Dermis microvascular lymphatic vessel endothelial cell (primary cell): ENCODE measurements at places on chromosomes 2 and 18.

DNA sequence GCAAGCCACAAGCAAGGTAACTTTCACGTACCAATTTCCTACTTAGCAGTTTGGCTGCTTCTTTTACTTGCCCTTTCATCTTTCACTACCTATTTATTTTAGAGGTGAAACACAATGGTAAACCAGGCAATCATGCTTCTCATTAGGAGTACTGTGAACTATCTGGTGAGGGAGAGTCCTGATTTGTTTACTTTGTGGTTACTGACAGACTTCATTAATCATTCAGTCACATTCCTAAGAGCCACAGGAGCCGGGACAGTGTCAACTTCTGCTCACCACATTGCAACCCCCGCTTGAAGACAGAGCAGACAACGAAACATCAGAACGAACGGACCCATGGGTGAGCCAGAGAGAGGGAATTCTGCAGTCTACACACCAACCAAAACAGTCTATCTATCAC, 28.8 kb downstream of the TUBB6 start:
- no peak for DNase-seq

DNA sequence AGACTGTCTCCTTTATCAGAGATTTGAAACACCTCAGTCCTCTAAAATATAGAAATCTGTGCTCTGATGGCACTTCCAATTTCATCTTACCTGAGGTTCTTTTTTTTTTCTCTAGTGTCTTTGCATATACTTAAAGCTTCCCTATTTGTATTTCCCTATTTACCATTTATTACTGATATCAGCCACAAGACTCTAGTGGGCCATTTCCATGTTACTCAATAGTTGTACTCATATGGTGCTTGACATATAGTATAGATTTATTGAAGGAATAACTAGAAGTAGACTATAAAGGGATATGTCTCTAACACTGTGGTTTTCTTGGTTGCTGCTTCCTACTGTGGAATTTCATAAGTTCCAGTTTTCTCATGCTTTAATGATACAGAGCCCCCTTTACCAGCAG, 3.0 kb downstream of the RBM45 start:
- no peak for DNase-seq

- DNase-seq = no peak
These were observed 89.1 kb downstream of the TGIF1 start for GRCh38 chr18:3538954-3539617.

- no peak for DNase-seq
These were observed 621 bp upstream of the KCNS3 start for GRCh38 chr2:17877811-17878280.

DNA sequence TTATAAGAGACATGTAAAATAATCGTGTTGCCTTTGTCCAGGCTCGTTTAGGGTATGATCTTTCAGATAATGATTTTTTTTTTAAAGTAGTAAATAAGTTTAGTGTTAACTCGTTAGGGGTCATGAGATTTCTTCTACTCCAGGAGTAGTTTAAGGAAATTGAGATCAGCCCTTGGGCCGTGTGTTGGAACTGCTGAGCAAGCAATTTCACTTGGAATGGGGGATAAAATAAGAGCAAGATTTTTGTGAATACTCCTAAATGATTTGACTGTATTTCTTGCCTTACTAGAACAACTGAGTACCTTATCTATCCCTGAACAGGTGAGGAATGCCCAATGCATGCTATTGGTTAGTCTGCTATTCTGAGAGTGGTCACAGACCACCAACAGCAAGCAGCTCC, 102.2 kb upstream of the SERPINE2 start:
- no peak for DNase-seq

DNA sequence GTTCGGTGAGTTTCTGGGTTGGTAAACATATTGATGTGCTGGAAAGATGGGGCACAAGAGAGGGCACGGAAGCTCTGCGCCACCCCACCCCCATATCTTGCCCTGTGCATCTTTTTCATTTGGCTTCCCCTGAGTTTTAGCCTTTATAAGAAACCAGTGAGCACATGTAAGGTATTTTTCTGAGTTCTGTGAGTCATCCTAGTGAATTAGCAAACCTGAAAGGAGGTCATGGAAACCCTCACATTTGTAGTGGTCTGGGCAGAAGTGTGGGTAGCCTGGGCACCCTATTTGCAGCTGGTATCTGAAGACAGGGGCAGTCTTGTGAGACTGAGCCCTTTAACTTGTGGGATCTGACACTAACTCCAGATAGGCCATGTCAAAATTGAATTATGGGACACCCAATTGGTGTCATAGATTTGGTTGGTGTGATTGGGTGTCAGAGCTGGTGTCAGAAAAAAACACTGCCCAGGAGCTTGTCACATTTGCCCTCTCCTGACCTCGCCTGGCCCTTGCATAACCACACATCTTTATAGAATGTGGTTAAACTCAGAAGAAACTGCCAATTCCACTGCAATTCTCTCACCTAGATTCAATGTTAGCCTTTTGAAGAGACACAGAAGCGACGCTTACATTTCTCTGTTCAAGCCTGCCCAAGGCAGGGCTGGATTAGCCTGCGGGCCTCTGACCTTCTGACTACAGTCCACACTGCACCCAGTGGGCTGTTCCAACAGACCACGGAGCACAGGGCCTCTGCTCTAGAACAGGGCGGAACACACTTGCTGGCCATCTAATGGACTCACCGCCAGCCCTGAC, 12.0 kb upstream of the GALM start:
- no peak for DNase-seq

DNA sequence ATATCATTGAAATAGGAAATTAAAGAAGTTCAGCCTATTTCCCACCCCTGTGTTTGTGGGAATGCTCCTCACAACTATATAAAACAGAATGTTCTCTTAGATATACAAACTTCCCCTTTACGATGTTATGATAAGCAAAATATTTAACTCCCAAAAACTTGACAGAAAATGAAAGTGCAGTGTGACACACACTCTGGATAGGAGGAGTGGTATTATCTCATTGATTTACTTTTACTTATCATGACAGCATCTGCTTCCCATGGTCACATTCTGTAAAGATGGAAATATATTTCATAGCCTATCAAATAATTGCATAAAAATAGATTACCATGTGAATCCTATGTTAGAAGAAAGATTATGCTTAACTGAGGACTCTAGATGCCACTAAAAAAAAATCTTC, 96.6 kb upstream of the STK17B start:
- peak; percentile 51 for DNase-seq

DNA sequence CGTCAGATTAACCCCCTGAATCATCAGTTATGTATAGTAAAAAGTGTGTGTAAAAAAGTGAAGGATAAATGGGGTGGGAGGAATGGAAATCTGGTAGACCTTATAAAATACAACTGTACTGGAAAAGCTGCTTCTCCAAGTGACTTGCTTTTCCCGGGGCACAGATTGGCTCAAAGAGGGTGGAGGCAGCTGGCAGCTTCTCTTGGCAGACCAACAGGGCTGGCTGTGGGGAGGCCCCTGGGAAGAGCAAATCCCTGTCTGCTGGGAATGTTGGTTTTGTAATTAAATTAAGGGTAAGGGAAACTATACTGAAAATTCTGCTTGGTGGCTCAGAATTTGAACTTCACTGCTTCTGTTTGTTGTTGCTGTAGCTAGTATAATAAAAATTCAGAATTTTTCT, 154.2 kb upstream of the DLX2 start:
- DNase-seq = no peak

DNA sequence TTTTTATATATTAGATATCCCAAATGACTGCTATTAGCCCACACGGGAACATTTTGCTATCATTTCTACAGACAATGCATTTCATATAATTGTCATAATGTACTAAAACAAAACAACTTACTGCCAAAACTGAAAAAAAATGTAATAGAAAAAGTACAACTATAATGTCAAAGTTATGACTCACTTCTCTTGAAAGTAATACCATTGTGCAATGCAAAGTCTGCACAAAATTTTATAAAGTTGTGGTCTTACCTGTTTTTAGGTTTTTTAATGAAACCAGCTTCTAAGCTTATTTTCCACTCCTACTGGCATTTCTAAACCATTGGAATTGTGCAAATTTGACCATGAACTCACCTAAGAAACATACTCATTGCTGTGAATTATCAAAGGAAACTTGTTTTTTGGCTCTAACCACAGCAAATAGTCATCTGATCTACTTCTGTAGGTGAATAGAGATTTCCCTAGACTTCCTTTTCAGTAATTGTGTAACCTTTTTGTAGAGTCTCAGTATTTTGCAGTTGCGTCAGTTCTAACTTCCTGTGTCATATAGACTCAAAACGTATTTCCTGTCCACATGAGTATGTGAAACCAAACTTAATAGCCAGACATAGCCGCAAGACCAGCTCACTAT, 31.9 kb upstream of the TFPI start:
- peak; percentile 67 for DNase-seq
